CD8-positive, alpha-beta memory T cell (primary cell): ENCODE measurements at places on chromosomes 12 and 14. TPM values are rescaled to one million over a fixed set of nuclear protein-coding genes. Genes with fewer than 3 reads are reported as not detected.

- no peak for DNase-seq
- H3K4me3 ChIP-seq = no peak overlapping the region
- no peaks in the 10 kb centered on the region for H3K36me3 ChIP-seq
- H3K27ac ChIP-seq = no peak overlapping the region
Measured at GRCh38 chr12:22250762-22251161, 83.7 kb downstream of the ST8SIA1 start.

- no peak overlapping the region for H3K27ac ChIP-seq
- H3K36me3 ChIP-seq = no peaks in the 10 kb centered on the region
- peaks cover 28% of the 10 kb centered on the region for H3K4me1 ChIP-seq
- DNase-seq = no peak
- no peaks in the 10 kb centered on the region for H3K27me3 ChIP-seq
Measured at GRCh38 chr14:94163796-94164195, 10.3 kb upstream of the PPP4R4 start.

GRCh38 chr14:99157676-99158075, 114.3 kb downstream of the BCL11B start:
- H3K27ac ChIP-seq = no peak overlapping the region
- H3K4me1 ChIP-seq = no peaks in the 10 kb centered on the region
- DNase-seq = no peak

DNA sequence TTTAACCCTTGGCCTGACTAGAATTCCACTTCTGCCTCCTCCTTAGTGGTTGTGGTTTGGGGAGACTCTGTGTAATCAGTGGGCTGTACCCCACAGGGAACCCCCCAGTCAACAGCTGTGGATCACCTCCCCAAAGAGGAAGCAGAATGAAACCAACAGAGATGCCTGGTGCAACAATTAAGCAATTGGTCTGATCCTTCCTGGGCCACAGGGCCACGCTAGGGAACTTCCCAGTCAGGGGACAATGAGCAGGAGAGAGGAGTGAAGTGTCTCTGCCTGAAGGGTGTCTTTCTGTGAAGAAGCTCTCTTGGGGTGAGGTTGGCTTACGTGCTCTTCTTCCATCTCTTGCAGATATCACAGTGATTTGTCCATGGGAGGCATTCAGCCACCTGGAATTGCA, 8.2 kb downstream of the PDE6H start:
- H3K27me3 ChIP-seq = no peaks in the 10 kb centered on the region
- no peak overlapping the region for H3K4me3 ChIP-seq
- H3K4me1 ChIP-seq = peaks cover 32% of the 10 kb centered on the region
- no peaks in the 10 kb centered on the region for H3K36me3 ChIP-seq

DNA sequence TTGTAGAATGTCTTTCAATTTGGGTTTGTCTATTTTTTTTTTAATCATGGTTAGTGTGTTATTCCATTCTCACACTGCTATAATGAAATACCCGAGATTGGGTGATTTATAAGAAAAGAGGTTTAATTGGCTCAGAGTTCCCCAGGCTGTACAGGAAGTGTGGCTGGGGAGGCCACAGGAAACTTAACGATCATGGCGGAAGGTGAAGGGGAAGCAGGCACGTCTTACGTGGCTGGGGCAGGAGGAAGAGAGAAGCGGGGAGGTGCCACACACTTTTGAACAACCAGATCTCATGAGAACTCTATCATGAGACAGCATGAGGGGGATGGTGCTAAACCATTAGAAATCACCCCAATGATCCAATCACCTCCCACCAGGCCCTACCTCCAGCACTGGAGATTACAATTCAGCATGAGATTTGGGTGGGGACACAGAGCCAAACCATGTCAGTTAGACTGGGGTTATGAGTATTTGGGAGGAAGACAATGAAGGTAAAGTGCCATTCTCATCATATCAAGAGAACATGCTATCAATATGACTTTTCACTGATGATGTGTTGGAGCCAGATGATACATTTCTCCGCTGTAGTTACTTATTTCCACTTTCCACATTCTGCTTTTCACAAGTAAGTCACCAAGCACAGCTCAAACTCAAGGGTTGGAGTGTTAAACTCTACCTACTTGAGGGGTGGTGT, 45.8 kb downstream of the AP5M1 start:
- no peak overlapping the region for H3K27ac ChIP-seq
- H3K27me3 ChIP-seq = no peaks in the 10 kb centered on the region
- H3K4me1 ChIP-seq = no peaks in the 10 kb centered on the region
- no peak for DNase-seq

DNA sequence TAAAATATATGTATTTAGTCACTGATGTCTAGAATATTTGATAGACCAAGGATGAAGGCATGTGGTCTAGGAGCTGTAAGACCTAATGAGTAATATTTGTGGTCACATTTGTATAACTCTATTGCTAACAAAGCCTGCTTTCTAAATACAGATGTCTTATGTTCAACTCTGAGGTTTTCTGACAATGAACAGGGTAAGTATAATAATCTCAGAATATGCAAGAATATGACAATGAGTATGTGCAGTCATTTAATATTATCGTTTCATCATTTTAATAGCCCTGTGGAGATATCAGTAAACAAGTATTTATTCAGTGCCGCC, 389.6 kb downstream of the LRIG3 start:
- H3K27ac ChIP-seq = no peak overlapping the region
- no peaks in the 10 kb centered on the region for H3K36me3 ChIP-seq
- no peaks in the 10 kb centered on the region for H3K4me1 ChIP-seq
- H3K27me3 ChIP-seq = no peaks in the 10 kb centered on the region
- no peak overlapping the region for H3K4me3 ChIP-seq

DNA sequence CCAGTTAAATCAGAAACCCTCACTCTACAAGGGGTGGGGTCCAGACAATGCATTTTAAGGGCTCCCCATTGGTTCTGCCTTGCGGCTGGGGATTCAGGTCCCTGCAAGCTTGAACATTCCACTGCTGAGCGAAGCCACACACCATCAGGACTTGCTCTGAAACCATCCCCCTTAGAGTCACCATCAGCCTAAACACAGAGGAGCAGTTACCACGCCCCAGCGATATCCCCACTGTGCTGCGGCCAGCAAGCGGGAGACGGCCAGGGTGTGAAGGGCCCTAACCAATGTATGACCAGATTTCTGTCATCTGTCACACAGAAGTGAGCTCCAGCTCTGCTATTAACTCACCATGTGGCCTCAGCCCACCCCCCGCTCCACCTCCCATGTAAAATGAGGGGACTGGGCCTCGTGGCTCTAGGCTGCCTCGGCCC, 29.7 kb downstream of the CCDC88C start:
- peak overlapping the region; percentile 33 for H3K4me3 ChIP-seq
- no peak for DNase-seq
- peaks cover 99% of the 10 kb centered on the region for H3K4me1 ChIP-seq
- H3K27ac ChIP-seq = no peak overlapping the region

- no peaks in the 10 kb centered on the region for H3K36me3 ChIP-seq
- H3K4me1 ChIP-seq = no peaks in the 10 kb centered on the region
- DNase-seq = no peak
- H3K27ac ChIP-seq = no peak overlapping the region
- no peaks in the 10 kb centered on the region for H3K27me3 ChIP-seq
- no peak overlapping the region for H3K4me3 ChIP-seq
Measured at GRCh38 chr12:24268663-24269186, 319.3 kb upstream of the SOX5 start.

- H3K4me3 ChIP-seq = no peak overlapping the region
- no peak for DNase-seq
- no peak overlapping the region for H3K27ac ChIP-seq
- no peaks in the 10 kb centered on the region for H3K4me1 ChIP-seq
- H3K36me3 ChIP-seq = no peaks in the 10 kb centered on the region
Measured at GRCh38 chr12:81570234-81570633, 188.9 kb downstream of the PPFIA2 start.

DNA sequence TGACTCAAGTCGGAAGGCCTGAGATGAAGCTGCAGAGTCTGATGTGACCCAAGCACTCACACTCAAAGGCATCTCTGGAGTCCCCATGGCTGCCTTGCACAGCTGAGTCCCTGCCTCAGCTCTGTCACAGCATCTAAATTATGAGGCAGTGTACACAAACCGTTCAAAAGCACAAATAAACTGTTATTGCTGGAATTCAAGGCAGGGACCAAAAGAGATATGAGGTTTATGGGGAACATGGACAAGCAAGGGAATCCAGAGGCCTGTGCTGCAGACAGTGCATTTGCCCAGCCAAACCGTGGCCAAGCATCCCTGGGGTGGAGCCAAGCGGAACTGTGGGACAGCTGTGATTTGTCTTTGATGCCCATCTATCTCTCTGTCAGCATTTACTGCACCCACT, 91.3 kb downstream of the RPS29 start:
- H3K36me3 ChIP-seq = no peaks in the 10 kb centered on the region
- H3K27me3 ChIP-seq = peaks cover 4% of the 10 kb centered on the region
- no peak overlapping the region for H3K27ac ChIP-seq
- no peak for DNase-seq
- H3K4me3 ChIP-seq = no peak overlapping the region

GRCh38 chr14:46653031-46653755, 1.6 kb upstream of the RPL10L start:
- H3K4me1 ChIP-seq = no peaks in the 10 kb centered on the region
- no peak for DNase-seq
- no peaks in the 10 kb centered on the region for H3K36me3 ChIP-seq
- no peak overlapping the region for H3K27ac ChIP-seq

NRIP2 gene
- total RNA-seq = not detected

ST8SIA1 gene
- 10.2 TPM for total RNA-seq

SYCP3 gene
- total RNA-seq = 0.27 TPM

MANSC4 gene
- not detected for total RNA-seq
